ENCODE measurements at places on chromosomes 2 and 18.

- ATAC-seq, result no peak
These were observed 62.0 kb upstream of the MRPS9 start for GRCh38 chr2:104975851-104976250.

- ATAC-seq, result no peak
These were observed 182.9 kb upstream of the ID2 start for GRCh38 chr2:8498994-8499393.

DNA sequence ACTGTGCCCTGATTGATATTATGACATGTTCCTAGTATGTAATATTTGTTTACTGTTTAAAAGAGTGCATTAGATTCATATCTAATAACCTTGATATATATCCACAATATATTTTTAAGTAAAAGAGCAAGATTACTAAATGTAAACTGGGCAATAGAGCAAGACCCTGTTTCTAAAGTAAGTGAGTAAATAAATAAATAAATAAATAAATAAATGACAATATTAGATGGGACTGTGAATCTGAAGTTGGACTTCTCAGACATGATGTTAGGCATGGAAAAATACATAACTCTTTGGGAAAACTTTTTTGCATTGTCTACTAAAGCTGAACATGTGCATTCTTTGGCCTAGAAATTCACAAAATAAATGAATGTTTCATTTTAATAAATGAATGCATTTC, 164.7 kb downstream of the CCDC178 start:
- ATAC-seq, result no peak

- ATAC-seq, result no peak
These were observed 20.8 kb downstream of the NCOA1 start for GRCh38 chr2:24511894-24512293.

- no peak for ATAC-seq
These were observed 72.0 kb upstream of the FN1 start for GRCh38 chr2:215507836-215508235.

- no peak for ATAC-seq
These were observed 127.5 kb downstream of the PTGR3 start for GRCh38 chr18:75081486-75081885.

DNA sequence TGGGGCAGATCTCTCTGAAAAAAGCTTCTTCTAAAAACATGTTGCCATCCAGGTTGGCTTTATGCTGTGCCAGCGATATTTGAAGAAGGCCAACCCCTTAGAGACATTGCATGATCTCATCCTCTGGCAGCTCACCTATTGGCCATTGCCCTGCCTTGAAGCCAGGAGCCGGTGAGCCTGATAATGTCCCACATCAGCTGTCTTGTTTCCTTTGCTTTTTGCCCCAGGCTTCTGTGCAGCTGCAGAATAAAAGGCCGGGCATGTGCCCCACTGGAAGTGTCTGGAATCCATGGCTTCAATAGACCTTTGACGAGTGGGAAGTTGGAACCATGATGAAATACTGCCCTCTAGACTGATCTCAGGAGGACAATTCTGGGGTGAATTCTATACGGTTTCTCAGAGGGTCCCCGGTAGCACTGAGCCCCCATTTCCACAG, 523.5 kb upstream of the ZEB2 start:
- ATAC-seq, result no peak

DNA sequence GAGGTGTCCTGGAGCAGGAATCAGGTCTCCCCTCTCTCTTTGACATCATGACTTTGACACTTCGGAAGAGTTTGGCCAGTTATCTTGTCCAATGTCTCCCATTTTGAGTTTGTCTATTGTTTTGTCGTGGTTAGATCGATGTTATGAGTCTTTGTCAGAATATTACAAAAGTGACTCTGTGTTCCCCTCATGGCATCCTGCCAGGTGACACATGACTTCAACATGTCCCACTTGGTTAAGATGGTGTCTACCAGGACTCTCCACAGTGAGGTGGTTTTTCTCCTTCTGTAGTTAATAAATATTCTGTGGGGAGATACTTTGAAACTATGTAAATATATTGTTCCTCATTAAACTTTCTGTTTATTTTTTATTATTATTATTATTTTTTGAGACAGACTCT, 76.6 kb upstream of the BZW1 start:
- no peak for ATAC-seq

- no peak for ATAC-seq
These were observed 243.6 kb downstream of the OSR1 start for GRCh38 chr2:19114754-19115231.

- ATAC-seq, result no peak
These were observed 84.8 kb downstream of the AQP4 start for GRCh38 chr18:26780520-26781325.

- ATAC-seq, result no peak
These were observed 17.3 kb upstream of the SPP2 start for GRCh38 chr2:234033174-234033573.

- ATAC-seq, result no peak
These were observed 20.3 kb downstream of the RAB3GAP1 start for GRCh38 chr2:135072125-135072997.
